ENCODE measurements at places on chromosomes 11 and 22.

GRCh38 chr22:37224757-37225420 is 12.6 kb upstream of the SSTR3 start:
- no peak for DNase-seq

- no peak for DNase-seq
Observed at GRCh38 chr11:24767411-24767810, 270.6 kb downstream of the LUZP2 start.

GRCh38 chr11:119375337-119376196 is 5.9 kb downstream of the USP2 start:
- no peak for DNase-seq

- no peak for DNase-seq
Observed at GRCh38 chr11:20443596-20443995, 56.1 kb downstream of the PRMT3 start.

- no peak for DNase-seq
Observed at GRCh38 chr11:65431451-65432099, 9.0 kb downstream of the NEAT1 start.

DNA sequence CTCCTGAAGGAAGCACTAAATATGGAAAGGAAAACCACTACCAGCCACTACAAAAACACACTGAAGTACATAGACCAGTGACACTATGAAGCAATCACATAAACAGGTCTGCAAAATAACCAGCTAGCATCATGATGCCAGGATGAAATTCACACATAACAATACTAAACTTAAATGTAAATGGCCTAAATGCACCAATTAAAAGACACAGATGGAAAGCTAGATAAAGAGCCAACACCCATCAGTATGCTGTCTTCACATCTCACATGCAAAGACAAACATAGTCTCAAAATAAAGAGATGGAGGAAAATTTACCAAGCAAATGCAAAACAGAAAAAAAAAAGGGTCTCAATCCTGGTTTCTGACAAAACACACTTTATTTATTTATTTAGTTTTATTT is 171.7 kb downstream of the TTC28 start:
- DNase-seq: no peak

DNA sequence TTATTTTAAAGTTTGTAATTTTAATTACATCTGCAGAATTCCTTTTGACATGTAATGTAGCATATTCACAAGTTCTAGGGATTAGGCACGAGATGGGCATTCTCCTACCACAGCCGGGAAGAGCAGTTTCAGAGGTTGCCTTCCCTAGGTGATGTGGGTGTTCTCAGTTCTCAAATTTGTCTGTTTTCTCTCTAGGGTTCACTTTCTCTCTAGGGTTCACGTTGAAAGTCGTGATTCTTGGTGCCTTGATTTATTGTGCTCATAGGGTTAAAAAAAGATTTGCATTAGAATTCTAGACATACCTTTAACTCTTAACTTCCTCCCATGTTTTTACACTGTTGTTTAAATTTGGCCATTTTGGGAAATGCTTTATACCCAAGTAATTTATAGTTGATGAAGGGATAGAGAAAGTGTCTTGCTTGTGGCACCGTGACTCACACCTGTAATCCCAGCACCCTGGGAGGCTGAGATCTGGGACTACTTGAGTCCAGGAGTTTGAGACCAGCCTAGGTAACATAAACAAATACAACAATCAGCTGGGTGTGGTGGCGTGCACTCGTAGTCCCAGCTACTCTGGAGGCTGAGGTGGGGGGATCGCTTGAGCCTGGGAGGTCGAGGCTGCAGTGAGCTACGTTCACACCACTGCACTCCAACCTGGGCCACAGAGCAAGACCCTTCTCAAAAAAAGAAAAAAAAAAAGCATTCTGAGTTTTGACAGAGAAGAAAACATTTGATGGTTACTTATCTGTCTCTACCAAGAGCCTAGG is 3.6 kb downstream of the MED15 start:
- DNase-seq: no peak

DNA sequence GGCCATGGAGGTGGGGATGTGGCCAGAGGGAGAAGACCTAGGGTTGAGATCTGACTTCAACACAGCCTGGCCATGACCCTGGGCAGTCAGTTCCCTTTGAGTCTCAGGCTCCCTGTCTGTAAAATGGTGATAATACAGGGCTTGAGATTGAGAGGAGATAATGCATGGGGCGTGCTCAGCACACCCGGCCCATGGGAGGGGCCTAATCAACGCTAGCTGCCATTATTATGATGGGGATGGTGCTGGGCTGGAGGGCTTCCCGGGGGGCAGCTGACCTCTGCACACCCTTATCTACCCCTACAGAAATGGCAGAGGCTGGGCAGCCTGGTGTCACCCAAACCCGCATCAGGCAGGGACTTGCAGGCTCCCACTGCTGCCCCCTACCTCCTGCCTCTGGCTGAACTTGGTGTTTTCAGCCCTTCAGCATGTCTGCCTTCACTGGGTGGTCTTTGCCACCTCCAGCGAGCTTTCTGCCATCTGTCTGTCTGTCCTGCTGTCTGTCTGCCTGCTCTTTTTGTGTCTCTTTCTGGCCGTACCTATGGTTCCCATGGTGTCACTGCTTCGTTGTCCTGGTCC is 84.5 kb downstream of the CACNA1I start:
- no peak for DNase-seq

- DNase-seq: no peak
Observed at GRCh38 chr11:84909740-84910139, 717.4 kb downstream of the DLG2 start.

GRCh38 chr11:2446590-2447252 is 1.9 kb downstream of the KCNQ1 start:
- DNase-seq: no peak

DNA sequence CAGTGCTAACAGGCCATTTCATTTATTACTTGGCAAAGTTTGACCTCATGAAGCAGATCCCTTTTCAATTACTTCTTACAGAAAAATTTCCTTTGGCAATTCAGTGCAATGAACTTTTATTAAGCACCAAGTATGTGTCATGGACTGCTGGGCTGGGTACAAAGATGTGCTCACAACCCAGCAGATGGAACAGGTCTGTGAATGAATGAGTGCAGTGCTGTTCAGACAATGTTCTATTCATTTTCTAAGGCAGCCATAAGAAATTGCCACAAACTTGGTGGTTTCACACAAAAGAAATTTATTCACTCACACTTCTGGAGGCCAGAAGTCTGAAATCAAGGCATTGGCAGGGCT is 428.5 kb downstream of the SOX6 start:
- DNase-seq: no peak

DNA sequence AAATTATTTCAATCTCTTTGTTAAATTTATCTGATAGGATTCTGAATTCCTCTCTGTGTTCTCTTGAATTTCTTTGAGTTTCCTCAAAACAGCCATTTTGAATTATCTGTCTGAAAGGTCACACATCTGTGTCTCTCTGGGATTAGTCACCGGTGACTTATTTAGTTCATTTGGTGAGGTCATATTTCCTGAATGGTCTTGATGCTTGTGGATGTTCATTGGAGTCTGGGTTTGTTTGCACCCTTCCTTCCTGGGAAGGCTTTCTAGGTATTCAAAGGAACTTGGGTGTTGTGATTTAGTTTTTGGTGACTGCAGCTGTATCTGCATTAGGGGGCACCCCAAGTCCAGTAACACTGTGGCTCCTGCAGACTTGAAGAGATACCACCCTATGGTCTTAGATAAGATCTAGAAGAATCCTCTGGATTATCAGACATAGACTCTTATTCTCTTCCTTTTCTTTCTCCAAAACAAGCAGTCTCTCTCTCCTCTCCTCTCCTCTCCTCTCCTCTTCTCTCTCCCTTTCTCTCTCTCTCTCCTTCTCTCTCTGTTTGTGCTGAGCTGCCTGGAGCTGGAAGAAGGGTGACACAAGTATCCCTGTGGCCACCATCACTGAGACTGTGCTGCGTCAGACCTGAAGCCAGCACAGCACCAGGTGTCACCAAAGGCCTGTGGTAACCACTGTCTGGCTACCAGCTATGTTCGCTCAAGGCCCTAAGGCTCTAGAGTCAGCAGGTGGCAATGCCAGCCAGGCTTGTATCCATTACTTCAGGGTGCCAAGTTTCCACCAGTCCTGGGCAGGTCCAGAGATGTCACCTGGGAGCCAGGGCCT is 3.3 kb upstream of the HEPN1 start:
- DNase-seq: no peak

DNA sequence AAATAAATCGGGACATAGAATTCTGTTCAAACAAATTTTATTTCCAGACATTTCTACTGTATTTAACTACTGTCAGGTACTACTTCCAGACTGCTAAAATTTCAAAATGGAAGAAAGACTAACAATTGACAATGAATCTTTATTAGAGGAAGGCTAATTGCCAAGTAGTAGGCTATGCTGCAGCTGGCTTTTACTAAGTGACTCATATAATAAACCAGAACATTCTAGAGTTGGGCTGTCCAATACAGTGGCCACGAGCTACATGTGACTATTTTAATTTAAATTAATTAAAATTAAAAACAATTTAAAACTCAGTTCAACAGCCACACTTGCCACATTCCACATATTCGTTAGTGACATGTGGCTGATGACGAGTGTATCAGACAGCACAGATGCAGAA is 27.6 kb downstream of the CHKA start:
- DNase-seq: no peak

GRCh38 chr11:59174664-59175033 is 2.7 kb downstream of the DTX4 start:
- no peak for DNase-seq

DNA sequence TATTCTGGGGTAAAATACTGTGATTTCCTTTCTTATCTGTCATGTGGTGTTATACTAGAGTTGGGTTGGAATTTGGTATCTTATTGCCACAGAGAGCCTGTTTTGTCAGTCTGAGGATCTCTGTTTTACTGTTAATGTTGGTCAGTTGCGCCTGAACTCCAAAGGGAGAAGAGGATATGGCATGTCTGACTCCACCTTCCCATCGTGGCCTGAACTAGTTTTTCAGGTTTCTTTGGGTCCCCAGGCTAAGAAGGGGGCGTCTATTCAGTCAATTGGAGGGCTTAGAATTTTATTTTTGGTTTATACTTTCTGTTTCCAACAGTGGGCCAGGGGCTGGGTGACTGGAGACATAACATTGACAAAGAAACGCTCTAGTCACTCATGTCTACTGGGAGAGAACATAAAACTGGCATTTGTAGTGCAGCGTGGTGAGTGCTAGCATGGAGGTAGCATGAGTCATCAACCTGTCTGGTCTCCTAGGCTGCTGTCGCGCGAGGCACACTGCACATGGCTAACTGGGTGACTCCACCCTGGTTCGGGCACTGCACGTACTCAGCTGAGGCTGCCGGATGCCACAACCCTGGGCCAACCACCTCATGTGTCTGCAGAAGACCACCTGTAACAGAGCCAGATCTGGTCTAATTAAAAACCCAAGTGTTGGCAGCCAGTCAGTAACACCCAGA is 120.1 kb upstream of the OR9Q1 start:
- DNase-seq: peak; percentile 9

DNA sequence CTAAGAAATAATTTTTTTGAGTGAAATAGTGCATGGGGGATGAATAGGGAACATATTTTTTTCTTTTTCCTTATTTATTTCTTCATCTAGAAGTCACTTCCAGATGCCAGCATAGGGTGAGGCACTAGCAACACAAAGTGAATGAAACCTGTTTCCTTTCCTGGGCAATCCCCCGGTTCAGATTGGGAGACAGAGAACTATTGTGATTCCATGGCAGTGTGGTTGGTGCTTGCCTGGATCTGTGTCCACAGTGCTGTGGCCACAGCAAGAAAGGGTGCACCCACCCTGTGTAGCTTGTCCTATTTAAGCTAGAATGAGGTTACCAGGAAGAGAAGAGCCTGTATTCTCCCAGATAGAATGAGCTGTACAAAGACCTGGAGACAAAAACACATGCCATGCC is 57.6 kb downstream of the SLC5A1 start:
- no peak for DNase-seq

DNA sequence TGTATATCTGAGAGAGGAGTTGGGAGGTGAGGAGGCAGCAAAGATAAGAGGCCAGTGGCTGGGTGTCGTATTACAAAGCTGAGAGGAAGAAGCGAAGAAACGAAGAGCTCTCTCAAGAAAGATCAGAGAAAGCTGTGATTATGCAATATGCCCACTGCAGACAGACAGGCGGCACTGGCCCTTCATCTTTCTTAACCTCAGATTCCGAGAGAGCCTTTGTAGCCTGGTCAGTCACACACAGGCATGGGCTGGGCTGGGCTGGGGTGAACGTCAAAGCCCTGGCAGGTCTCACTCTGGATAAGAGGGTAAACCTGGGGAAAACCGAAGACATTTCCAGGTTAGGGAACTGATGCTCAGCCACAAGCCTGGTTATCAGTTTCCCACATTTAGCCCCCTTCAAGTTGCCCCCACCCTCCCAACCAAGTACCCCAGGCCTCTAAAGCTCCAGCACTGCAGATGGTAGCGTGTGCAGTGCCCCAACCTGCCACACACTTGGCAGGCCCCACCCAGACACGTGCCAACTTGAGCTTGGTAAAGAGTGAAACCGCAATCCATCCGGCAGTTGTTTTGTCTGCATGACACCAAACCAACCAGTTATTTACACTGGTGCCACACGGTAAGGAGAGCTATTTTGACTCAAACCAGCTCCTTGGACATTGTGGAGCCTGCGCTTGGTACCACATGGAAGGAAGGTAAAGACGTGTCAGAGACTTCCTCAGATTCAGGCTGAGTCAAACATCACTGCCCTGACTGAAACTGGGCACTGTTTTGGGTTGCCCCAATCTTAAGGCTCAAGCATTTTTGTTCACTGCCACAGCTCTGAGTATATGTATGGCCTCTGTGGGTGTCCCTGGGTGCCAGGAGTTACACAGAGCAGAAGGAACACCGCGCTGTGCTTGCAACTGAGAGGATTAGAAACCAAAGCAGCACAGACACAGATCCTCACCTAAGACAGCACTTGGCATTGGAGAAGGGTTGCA is 135.9 kb downstream of the FDX1 start:
- no peak for DNase-seq

DNA sequence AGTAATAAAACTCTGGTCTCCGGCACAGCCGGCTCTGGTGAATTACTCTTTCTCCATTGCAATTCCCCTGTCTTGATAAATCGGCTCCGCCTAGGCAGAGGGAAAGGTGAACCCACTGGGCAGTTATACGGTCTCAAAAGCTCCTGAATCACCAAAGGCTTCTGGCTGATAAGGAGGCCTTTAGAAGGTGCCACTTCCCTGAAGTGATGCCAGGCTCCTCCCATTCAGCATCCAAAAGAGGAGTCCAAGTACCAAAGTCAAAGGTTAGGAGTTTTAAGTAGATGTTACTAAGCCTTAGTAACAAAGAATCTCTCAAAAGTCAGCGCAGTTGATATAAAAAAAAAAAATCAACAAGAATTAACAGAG is 11.8 kb upstream of the ALKBH8 start:
- DNase-seq: no peak

DNA sequence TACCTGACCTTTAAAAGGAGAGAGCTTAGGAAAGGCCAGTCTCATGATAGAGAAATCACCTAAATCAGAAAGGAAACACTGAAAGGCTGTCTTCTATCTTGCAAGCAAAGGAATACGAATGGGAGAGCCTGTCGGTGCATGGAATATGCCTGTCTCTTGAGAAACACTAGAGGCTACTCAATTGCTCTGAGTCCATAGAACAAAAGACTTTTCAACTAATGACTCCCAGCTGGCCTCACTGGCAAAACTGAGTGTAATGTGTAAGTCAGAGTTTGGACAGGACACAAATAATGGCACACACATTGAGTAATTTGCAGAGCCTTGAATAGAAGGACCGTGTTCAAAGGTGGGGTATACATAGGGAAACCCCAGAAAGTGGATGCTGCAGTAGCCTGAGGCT is 171.0 kb upstream of the ARHGAP20 start:
- DNase-seq: no peak

- no peak for DNase-seq
Observed at GRCh38 chr22:28188178-28188879, 269.3 kb upstream of the PITPNB start.

- peak; percentile 69 for DNase-seq
Observed at GRCh38 chr22:38941488-38941987, 15.9 kb upstream of the APOBEC3A start.
